Iris pigment epithelial cell (primary cell): ENCODE measurements at places on chromosomes 2 and 18.

DNA sequence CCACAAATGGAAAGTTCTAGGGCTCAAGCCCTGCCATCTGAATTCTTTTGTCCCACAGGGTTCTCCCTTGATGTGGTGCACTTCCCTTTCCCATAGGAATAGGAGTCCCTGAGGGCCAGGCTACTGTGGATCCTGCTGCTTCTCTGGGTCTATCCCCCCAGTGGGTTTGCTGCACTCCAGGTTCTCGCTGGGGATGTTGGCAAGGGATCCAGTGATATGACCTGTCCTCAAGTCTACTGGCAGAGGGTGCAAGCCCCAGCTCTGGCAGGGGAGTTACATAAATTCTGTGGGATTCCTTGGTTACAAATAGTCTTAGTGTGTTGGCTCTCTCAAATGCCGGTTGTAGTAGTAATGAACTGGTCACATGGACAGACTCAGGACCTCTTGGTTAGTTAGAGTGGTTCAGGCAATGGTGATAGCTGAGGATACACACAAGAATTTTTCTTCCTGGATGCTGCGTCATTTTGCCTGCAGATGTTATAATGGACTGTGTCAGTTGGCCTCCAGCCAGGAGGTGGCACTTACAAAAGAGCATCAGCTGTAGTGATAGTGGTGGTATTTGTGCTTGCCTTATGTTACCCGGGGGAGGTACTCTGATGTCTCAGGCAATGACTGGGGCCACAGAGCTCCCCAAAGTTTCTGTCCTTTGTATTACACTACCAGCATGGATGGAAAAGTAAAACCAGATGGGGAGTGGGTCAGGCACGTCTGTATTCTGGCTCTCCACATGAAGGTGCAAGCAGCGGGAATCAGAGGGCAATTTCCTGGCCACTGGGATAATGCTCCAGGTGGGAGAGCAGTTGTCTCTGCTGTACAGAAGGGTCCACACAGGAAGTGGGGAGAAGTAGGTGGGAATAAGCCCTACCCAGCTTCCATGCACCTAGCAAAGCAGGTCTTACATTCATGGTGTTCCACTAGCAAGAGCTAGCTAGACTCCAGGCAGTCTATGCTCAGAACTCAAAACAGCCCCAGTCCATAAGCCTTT lies 267.9 kb downstream of the SOX11 start:
- no peak for DNase-seq

DNA sequence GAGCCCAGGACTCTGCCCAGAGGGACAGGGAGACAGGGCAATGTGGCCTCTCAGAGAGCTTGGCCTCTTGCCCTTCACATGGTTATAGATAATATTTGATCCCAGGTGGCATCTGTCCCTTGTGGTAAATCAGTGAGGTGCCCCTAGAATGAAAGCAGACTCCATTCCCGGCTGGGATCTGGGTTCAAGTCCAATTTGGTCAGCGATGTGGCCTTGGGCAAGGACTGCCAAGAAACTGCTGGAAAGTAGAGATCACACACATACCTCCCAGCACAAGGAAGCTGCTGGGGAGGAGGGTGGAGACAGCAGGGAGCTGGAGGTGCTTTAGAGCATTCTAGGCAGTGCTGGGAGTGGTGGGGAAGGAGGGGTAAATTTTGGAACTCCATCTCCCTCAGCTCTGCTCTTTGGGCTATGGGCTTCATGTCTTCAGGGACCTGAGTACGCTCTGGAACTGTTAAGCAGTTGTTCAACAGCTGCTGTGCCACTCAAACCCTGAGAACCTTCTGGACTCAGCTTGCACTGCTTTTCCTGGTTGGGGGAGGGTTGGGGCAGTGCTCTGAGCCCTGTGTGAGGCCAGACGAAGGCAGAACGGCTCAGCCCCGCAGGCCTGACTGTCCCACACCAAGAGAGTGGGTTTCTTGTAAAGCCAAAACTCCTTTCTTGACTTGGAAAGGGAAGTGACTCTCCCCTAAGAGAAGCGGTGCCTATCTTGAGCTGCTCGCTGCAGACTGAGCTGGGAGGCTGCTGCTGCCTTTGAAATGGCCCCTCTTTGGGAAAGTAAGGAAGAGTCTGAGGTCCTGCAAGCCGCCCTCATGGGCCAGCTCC lies 23.0 kb downstream of the INPP5D start:
- DNase-seq, result no peak

- no peak for DNase-seq
Observed at GRCh38 chr2:96601382-96602292, 36.5 kb downstream of the KANSL3 start.

DNA sequence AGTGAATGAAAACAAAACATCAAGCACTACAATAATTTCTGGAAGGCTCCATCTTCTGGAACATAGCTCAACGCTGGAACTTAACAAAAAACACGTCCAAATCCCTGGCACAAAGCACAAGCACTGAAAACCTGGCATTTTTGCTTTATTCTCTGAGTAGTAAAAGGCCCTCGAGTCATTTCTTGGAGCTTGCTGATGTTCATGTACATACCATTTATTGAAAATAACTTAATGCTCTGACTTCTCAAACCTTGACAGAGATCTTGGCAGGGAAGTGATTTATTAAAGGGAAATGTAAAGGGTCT lies 76.5 kb upstream of the STK17B start:
- no peak for DNase-seq

GRCh38 chr2:176507786-176508185 lies 238.5 kb downstream of the MTX2 start:
- no peak for DNase-seq

DNA sequence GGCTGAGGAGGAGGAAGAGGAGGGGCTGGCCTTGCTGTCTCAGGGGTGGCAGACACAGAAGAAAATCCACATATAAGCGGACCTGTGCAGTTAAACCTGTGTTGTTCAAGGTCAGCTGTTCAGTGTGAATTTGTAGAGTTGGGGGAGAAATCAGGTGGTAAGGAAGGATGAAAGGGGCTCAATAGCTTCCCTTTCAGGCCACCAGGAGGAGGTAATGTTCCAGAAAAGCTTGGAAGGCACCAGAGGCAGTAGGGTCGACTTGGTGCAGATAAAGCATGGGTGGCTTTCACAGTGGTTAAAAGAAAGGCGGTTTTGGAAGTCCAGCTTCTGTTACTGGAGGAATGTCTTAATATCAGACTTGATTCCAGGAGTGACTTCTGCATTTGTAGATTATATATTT lies 167.4 kb downstream of the THSD7B start:
- DNase-seq, result peak; percentile 16

DNA sequence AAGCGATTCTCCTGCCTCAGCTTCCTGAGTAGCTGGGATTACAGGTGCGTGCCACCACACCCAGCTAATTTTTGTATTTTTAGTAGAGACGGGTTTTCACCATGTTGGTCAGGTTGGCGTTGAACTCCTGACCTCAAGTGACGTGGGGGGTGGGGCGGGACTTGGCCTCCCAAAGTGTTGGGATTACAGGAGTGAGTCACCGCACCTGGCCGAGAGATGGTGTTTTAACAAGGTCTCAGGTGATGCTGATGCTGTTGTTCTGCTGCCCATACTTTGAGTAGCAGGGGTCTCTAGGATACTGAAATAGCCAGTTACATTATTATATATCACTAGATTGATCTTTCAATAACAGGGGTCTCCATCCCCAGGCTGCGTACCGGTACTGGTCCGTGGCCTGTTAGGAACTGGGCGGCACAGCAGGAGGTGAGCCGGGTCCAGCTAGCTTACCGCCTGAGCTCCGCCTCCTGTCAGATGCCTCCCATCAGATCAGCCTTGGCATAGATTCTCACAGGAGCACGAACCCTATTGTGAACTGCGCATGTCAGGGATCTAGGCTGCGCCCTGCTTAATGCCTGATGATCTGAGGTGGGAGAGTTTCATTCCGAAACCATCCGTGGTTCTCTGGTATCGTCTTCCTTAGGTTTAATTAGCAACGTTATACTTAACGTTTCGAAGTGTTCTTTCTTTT lies 48.3 kb upstream of the SLC38A11 start:
- DNase-seq, result no peak

DNA sequence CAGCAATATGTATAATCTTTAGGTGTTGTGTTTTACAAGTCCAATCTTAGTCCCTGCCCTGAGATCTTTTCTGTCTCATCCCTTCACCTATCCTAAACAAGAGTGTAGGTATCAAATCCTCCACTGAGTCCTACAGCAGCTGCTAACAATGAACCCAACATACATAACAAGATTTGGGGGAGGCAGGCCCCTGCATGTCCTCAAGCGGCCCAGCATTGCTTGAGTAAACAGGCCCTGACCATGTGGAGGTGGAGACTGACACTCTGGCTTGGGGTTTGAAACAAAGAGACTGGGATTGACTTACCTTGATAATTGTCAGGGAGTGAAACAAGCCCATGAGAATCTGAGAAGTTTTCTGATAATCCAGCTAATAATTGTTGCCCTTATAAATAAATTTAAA lies 213.4 kb downstream of the STK39 start:
- DNase-seq, result no peak

DNA sequence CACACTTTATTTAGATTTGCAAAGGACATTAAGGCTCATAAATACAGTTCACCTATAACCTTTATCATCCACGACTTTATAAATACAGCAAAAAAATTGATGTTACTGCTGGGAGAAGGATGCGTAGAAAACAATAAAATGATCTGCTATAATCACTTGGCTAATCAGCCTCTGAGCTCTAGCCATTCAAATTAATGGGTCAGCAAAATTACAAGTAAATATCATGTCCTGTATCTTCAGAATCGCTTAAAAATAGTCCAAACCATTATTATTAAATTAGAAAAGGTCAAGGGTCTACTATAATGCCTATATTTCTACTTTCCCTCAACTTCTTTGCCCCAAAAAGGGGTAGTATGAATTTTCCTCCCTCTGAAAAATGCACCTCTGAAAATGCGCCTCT lies 40.3 kb downstream of the OLA1 start:
- DNase-seq, result no peak

DNA sequence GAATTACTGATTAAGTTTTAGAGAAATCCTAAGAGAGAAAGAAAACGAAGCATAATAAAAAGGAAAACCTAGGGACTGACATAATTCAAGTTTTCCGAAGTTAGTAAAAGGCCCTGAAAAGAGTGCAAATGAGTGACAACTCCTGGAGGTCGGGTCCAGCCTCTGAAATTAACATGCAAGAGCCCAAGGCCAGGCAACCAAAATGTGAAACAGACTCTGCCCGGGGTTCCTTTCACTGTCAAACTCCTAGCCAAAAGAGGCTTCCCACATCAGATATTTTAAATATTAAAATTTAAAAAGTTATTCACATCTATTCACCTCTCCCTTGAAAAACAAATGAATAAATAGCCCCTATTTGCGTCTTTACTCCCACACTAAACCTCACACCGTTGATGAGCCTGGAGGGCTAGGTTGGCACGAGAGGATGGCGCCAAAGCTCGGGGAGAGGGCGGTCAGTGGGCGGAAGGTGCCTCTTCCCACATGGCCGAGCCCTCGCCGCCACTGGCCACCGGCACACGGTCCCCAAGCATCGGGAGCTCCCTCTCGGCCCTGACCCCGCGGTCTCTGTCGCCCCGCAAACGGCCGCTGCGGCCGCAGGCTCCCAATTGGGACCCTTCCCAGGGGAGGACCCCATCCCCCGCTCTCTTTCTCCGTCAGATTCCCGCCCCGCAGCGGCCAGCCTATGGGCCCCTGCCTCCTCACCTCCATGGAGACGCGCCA lies 630 bp downstream of the PPM1G start:
- DNase-seq, result peak; percentile 4

GRCh38 chr18:46466234-46467160 lies 190.5 kb downstream of the LOXHD1 start:
- no peak for DNase-seq

GRCh38 chr2:61995065-61995464 lies 89.6 kb downstream of the COMMD1 start:
- no peak for DNase-seq

- DNase-seq, result no peak
Observed at GRCh38 chr18:42534313-42534712, 579.3 kb downstream of the PIK3C3 start.

DNA sequence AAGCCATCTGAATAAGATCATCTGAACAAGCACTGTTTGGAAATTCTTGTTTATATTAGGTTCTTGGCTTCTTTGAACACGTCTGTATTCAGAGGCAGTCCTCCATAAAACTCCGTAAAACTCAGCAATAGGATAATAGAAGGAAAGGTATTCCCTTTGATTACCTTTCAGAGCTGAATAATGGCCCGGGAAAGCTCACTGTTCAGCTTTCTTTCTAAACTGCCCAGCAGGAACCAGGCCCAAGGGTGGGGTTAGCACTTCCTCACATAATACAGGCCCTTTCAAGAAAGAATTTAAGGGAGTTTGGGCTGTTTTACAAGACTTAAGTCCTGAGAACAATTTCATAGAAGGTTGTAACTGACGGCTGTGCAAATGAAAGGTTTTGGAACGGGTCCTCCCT lies 72.2 kb upstream of the PHLPP1 start:
- DNase-seq, result no peak

DNA sequence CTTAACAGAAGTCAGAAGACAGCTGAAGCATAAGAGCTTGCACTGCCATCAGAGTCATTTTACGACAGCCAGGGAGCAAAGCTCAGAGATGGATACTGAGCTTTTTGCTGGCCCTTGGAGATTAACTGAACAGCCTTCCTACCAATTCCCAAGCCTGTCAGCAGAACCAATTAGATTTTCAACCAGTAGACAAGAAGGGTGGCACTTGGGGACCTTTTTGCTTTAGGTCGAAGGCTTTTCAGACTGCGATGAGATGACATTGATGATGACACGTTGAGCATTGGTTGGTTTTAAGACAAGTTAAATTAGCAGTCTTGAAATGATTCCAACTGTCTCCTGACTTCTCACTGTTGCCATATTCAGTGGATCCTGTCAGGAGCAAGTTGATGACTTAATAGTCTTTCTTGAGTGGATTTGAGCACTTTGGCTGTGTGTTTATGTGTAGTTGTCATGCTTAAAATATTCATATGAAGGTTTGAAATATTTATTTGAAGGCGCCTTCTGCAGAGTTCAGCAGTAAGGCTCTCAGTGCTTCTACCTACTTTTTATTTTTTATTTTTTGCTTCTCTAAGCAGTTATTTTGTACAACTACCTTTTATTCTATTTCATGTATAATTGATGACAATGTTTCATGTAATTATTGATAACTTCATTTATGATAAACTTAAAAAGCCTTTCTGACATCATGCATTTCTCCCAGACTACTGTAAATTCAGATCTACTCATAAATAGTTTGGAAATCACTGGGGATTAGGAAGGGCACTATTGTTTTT lies 256.7 kb downstream of the CAMKMT start:
- DNase-seq, result no peak

- no peak for DNase-seq
Observed at GRCh38 chr2:45301307-45302277, 292.3 kb upstream of the SIX2 start.

DNA sequence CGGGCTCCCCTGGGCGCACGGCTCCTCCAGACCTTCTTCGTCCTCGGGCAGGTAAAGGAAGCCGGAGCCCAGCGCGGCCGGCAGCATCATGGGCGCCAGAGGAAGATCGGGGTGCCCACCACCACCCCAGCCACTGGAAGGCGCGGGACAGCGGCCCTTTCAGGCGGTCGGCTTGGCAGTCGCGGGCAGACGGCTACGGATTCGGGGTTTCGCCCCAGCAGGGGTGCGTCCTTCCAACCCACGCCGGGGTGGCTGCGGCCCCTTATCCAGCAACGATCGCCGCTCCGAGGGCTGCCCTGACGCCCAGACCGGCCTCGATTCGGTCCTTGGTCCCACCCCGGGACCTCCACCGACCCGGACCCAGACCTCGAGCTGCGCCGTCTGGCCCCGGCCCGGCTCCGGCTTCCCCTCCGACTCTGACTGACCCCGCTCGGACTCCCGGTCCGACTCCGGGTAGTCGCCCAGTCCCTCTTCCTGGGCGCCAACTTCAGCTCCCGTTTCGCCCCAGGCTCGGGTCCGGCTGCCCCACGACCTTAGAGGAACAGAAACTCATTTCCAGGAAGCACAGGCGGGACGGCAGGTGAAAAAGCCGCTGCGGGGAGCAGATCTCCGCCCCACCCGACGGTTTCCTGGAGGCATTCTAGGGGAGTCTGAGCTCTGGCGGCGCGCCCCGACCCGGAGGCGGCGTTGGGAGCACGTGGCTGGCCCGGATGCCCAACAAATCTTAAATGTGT lies 30.2 kb upstream of the SSB start:
- DNase-seq, result no peak
